Osteoblast (primary cell): ENCODE measurements at places on chromosomes 1 and 21. TPM values are rescaled to one million over a fixed set of nuclear protein-coding genes. Genes with fewer than 3 reads are reported as not detected.

The WLS gene
- 54.3 and 65.1 TPM in 2 replicates for total RNA-seq

The LCE2A gene
- total RNA-seq: not detected in 2 replicates

The LCE2C gene
- total RNA-seq: not detected in 2 replicates

The CYP4A22 gene
- total RNA-seq: not detected in 2 replicates

The MYOG gene
- not detected in 2 replicates for total RNA-seq

The C1QTNF12 gene
- total RNA-seq: 0.36 and 0.59 TPM in 2 replicates

The ADAM15 gene
- 89.0 and 101 TPM in 2 replicates for total RNA-seq

DNA sequence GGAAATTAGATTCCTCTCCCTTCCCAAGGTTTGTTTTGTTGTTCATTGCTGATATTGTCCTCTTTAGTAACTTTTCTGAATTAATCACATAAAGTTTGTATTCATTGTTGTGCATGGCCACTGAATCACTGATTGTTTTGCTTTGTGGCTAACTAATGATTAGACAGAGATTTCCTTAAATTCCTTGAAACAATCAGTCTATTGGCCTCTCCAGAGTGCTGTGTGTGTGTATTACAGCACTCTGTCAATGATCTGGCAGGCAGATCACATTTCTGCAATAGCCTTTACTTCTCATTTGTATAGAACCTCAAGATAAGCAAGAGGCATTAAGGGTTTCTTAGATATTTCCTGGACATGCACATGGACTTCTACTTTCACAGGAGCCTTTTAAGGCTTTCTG lies 78.6 kb downstream of the DUSP10 start:
- H3K4me1 ChIP-seq: peaks cover 9% of the 10 kb centered on the region
- H3K27ac ChIP-seq: no peak overlapping the region
- no peaks in the 10 kb centered on the region for H3K36me3 ChIP-seq
- no peak overlapping the region for H3K4me3 ChIP-seq

DNA sequence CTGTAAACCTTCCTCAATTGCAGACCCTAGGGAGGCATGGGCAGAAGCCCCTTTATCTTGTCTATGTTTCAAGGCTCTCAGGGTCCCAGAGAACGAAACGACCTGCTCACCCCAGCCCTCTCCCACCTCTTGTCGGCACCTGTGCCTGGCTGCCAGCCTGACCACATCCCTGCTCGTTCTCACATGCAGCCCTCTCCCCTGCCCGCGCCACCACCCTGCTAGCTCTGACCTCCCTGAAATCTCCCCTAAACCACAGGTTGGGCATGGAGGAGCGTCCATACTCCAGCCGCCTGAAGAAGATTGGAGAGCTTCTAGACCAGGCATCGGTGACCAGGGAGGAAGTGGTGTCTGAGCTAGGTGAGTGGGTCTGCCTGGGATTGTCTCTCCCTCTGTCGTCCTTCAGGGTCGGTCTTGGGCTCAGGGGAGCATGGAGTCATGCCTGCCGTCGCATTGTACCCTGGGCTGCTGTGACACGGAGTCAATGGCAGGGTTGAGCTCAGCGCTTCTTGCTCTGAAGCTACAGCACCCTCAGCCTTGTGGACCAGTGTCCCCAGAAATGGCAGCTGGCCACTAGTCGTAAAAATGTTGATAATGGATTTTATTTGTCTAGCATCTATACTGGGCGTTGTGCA lies 3.6 kb downstream of the ADPRS start:
- no peaks in the 10 kb centered on the region for H3K27me3 ChIP-seq
- H3K4me1 ChIP-seq: peaks cover 12% of the 10 kb centered on the region
- no peak for DNase-seq
- H3K36me3 ChIP-seq: peaks cover 44% of the 10 kb centered on the region

DNA sequence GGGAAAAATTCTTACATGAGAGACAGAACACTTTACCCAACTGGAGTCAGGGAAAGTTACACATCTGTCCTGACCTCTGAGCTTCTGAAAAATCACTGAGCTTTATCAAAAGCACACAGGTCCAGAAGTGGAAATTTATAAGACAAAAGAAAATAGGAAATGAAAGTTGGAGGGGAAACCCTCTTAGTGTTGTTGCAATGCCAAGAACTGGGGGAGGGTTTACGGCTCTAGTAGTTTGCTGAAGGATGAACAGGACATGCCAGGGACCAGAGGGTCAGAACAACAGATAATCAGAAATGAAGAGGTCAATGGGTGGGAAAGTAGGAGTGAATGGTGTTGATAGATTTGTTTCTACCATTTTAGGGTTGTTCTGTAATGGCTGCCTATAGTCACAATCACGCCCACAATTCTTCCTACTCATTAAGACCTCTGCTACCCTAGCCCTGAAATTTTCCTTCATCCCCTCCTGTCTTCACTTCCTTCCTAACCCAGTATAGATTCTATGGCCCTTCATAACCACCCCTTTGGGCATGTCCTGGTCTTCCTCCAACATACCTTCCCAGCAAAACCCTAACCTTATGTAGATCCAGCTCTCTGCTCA lies 30.3 kb upstream of the FMOD start:
- no peak overlapping the region for H3K4me3 ChIP-seq
- no peak overlapping the region for H3K27ac ChIP-seq
- no peaks in the 10 kb centered on the region for H3K36me3 ChIP-seq
- DNase-seq: no peak

DNA sequence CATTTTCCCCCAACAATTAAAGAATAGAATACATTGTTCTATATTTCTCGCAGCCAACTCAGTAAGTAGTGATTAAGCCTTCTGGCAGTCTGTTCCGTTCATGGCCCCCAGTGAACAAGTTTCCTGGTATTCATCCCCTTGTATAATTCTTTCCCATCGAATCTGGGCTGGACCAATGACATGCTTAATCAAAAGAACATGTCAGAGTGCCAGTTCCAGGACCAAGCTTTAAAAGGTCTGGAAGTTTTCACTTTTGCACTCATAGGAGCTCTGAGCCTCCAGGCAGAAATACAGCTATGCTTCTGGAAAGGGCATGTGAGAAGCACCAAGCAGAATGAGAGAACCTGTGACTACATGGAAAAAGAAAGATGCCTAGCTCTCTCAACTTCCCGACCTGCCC lies 22.5 kb upstream of the DPYD start:
- peak overlapping the region; percentile 48 for H3K4me3 ChIP-seq
- H3K36me3 ChIP-seq: no peaks in the 10 kb centered on the region
- peak; percentile 46 for DNase-seq
- H3K27me3 ChIP-seq: no peaks in the 10 kb centered on the region
- peaks cover 23% of the 10 kb centered on the region for H3K4me1 ChIP-seq

DNA sequence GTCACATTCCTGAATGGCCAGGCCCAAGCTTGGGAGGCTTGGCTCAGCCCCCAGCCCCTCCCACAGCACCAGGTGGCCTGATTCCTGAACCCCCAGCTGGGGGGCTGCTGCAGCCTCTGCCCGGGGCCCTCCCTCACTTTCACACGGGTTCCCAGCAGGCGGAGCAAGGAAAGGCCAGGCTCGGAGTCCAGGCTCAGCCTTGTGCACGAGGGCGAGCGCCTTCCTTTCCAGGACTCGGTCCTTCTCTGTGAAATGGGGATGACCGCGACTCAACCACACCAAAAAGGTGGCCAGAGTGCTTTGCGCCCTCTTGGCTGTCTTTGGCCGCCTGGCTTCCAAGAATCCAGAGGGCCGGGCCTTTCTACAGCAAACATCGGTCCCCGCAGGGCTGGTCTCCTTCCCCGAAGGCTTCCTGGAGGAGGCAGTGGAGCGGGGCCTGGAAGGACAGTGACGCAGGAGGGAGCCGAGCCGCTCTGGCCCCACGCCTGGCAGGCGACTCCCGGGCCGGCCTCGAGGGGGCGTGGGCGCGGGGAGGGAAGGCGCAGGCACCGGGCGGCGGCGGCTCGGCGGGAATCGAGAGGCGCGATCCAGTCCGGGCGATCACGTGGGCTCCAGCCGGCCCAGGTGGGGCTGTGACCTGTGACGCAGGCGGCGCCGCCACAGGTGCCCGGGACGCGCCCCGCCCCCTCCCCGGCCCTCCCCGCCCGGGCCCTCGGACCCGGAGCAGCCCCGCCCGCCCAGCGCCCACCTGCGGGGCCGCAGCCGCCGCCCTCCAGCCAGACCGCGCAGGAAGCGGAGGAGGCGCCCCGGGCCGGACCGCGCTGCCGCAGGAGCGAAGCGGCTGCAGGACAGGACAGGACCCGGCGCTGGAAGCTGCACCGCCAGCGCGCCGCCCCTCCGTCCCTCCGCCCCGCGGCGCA lies at the start of gene ARHGEF16:
TSS of gene ARHGEF16 (plus strand) at position 775 of the 920 bp plus-strand sequence. CDS start 8,420 bp downstream, outside the sequence.
- H3K27ac ChIP-seq: no peak within 1 kb of the TSS
- peak within 1 kb of the TSS; percentile 37 for H3K4me3 ChIP-seq
- DNase-seq: peak; percentile 98

DNA sequence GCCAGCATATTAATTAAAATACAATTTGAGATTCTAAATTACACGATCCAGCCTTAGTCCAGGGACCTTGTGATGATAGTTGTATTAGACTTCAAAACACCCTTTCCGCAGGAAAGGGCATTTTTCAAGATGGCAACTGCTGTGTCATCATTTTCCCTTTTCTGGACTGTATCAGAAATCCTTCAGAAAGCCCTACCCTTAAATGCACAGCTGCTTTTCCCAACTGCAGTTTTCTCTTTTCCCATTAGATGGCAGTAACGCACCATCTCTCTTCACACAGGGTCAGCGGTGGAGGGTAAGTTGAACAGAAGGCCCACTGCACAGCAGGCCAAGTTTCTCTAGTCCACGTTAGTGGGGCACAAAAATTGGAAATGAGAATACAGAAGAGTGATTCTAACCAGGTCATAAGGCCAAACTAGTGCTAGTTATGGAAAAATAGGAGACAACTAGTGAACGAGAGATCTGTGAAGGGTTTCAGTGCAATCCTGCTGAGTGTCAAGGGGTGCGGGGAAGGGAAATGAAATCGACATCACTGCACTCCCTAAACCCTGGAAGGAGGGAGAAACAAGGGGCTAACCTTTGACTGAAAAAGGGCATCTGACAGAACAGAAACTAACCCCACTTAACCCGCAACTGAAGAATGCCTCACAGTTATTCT lies 22.1 kb upstream of the TDRD10 start:
- H3K4me1 ChIP-seq: peaks cover 9% of the 10 kb centered on the region
- H3K27ac ChIP-seq: no peak overlapping the region
- H3K4me3 ChIP-seq: no peak overlapping the region

DNA sequence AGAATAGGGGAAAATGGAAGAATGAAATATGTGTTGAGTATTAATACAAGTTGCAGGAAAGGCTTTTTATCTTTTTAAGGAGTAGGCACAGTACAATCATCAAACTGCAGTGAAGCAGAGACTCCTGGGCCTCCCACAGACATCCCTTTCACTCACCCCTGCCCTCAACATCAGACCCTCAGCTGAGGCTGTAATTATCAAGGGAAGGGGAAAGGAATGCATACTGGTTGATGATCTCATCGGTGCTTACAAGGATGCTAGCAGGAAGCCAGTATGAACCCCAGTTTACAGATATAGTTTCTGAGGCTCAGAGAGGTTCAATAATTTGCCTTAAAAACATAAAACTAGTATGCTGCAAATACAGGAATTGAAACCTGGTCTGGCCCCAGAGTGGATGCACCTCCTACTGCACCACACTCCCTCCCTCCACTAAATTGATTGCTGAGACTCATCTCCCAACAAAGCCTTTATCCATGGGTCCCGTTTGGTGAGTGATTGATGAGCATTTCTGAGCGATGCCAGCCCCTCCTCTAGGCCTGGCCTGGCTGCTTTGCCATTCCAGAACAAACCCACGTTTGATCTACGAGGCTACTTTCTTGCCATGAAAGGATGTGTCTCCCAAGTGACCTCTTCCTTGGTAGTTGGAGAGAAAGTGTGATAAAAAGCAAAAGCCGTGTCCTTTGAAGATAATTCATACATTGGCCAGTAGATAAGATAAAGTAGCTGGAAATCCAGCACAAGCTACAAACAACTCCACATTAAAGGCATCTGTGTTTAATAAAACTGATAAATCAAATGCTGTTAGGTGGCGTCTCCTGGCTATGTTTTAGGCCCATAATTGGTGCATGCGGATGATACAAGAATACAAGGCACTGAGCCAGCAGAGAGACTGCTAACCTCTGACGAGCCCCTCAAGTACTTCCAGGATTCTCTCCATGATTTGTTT lies 233.9 kb upstream of the CAMK1G start:
- peaks cover 13% of the 10 kb centered on the region for H3K4me1 ChIP-seq
- H3K27me3 ChIP-seq: no peaks in the 10 kb centered on the region
- no peak for DNase-seq
- no peak overlapping the region for H3K4me3 ChIP-seq

DNA sequence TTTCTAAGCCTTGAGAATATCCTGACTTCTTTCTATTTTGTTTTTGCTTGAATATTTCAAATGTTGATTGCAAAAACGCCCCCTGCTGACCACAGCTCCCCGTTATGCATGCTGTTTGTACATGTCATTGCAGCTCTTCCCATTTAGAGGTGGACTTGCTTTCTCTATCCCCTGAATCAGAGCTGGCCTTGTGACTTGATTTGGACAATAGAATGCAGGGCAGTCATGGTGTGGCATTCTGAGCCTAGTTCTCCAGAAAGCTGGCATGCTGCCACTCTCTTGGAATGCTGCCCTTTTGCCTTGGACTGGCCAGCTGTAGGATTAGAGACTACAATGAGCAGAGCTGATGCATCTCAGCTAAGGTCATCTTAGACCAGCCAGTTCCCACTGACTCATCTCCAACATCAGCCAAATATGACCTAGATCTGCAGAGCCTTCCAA lies 1561.5 kb downstream of the MRPL39 start:
- H3K4me1 ChIP-seq: no peaks in the 10 kb centered on the region
- DNase-seq: no peak
- H3K36me3 ChIP-seq: no peaks in the 10 kb centered on the region
- H3K27ac ChIP-seq: no peak overlapping the region
- no peaks in the 10 kb centered on the region for H3K27me3 ChIP-seq

DNA sequence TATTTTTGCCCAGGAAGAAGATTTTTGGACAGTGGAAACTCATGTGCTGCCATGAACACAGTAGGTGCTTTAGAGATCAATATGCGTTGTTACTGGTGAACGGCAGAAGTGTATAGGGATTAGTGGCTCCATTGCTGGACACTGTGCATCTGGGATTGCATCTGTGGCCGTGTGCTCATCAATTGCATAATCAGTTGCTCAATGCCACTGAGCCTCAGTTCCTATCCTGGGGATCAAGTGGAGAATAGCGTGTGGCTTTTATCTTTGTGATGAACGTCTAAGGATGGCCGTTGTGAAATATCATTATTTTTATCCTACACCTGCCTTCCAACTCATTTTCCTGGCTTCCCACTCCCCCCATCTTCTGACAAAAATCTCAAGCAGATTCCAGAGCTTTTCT lies 5.4 kb downstream of the TNN start:
- H3K27me3 ChIP-seq: no peaks in the 10 kb centered on the region
- H3K36me3 ChIP-seq: no peaks in the 10 kb centered on the region
- H3K27ac ChIP-seq: no peak overlapping the region
- H3K4me1 ChIP-seq: peaks cover 11% of the 10 kb centered on the region

- peak within 1 kb of the TSS; percentile 91 for H3K4me3 ChIP-seq
- peaks cover 36% of the 10 kb centered on the region for H3K36me3 ChIP-seq
- H3K27ac ChIP-seq: peak within 1 kb of the TSS; percentile 77
- peak; percentile 100 for DNase-seq
Observed at GRCh38 chr1:958823-959730, at the start of gene NOC2L. TSS of gene NOC2L (minus strand) at chr1:959256. CDS start at chr1:959240, 16 bp downstream.

GRCh38 chr1:225544924-225545323 lies 108.0 kb downstream of the ENAH start:
- H3K36me3 ChIP-seq: peaks cover 9% of the 10 kb centered on the region
- H3K4me3 ChIP-seq: no peak overlapping the region
- no peaks in the 10 kb centered on the region for H3K27me3 ChIP-seq
- no peak overlapping the region for H3K27ac ChIP-seq
- H3K4me1 ChIP-seq: peaks cover 4% of the 10 kb centered on the region

GRCh38 chr1:71463144-71463543 lies 382.3 kb upstream of the ZRANB2 start:
- H3K27ac ChIP-seq: no peak overlapping the region
- no peaks in the 10 kb centered on the region for H3K27me3 ChIP-seq
- no peak overlapping the region for H3K4me3 ChIP-seq
- no peak for DNase-seq

- no peaks in the 10 kb centered on the region for H3K27me3 ChIP-seq
- no peaks in the 10 kb centered on the region for H3K36me3 ChIP-seq
- peak overlapping the region; percentile 61 for H3K27ac ChIP-seq
- DNase-seq: peak; percentile 88
- no peak overlapping the region for H3K4me3 ChIP-seq
- peaks cover 32% of the 10 kb centered on the region for H3K4me1 ChIP-seq
Observed at GRCh38 chr1:150537732-150538684, 11.2 kb upstream of the ADAMTSL4 start.
